ENCODE measurements at places on chromosomes 16 and 17.

- DNase-seq = no peak
Observed at GRCh38 chr17:48213797-48214196, 106.2 kb downstream of the SNX11 start.

GRCh38 chr16:23074423-23074822 is 74.8 kb downstream of the USP31 start:
- no peak for DNase-seq

GRCh38 chr17:75008373-75008772 is 4.1 kb upstream of the MRPL58 start:
- no peak for DNase-seq

DNA sequence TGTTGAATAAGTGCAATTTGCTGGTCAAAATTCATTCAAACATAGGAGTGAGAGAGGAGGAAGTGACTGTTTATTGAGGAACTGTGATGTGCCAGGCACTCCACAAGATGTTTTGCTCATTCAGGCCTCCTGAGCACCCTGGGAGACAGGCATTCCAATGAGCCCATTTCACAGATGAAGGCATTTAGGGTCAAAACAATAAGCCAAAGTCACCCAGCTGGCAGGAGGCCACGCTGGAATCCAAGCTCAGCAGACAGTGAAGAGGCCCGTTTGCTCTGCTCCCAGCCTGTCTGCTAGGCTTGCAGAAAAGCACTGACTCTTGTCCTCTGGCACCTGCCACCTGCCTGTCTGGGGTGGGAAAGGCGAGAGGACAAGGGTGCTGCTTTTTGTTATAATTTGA is 10.1 kb upstream of the SLC25A39 start:
- no peak for DNase-seq

DNA sequence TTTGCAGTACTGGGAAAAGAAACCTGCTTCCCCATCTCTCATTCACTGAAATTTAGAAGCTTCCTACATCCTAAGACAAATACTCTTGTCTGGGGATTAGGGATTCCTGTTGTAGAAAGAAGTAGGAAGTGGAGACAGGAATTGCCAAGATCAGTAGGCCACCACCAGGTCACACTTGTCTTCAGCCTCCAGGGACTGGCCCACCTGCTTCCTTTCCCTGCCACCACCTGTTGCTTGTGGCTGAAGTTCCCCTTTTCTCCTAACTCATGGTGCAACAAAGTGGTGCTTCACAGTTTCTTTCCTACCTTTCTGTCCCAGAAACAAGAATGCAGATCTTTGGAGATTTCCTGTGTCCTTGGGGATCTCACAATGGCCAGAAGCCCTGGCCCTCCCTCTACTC is 82.4 kb downstream of the WNT3 start:
- DNase-seq = no peak

DNA sequence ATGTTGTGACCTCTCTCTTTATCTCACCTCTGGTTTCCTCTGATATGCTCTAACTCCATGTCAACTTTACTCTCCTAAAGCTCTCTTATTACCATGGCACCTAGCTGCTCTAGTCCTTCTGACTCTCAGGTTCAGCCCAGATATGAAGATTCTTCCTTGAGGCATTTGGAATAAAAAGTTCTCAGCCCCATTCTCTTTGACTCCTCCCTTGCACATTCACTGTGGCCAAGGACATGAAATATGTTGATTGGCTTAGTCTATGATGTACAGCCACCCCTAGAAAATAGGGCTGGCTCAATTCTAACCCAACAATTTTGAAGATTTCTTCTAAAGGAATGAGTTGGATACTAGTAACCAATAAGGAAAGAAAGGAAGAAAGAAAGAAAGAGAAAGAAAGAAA is 20.8 kb upstream of the GAS7 start:
- DNase-seq = no peak

GRCh38 chr16:3490911-3491629 is 4.2 kb downstream of the C16orf90 start:
- DNase-seq = no peak

GRCh38 chr17:69042308-69042707 is 18.4 kb downstream of the ABCA9 start:
- DNase-seq = no peak

DNA sequence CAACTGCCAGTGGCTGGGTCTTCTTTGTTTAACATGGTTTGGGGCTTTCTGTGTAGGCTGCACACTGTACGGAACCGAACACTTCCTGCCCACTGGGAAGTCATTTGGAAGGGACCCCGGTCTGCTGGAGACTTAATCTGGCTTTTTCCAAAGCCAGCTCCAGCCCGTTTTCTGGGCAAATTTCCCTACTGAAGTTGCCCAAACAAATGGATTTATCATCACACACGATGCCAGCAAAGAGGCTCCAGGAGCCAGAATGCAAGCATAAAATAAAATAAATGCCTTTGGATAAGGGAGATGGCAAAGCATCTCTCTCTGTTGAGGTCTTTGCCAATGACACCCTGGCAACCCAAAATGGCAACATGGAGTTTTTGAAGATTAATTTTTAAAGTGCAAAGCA is 259.9 kb upstream of the IRX3 start:
- DNase-seq = no peak

DNA sequence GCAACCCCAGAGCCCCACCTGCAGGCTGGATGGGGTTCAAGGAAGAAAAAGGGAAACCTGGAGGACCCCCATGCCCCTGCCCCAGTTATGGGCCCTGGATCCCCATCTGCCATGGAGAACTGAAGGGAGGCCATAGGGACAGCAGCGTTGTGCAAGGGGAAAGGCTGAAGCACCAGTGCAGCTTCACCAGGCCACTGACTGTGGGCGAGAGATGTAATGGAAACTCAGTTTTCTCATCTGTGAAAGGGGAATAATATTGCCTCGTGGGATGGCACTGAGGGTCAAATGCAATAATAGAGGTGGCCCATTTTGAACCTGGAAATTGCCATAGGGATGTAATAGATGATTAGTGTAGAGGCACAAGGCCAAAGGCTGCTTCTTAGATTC is 9.9 kb upstream of the TSPOAP1 start:
- DNase-seq = no peak

DNA sequence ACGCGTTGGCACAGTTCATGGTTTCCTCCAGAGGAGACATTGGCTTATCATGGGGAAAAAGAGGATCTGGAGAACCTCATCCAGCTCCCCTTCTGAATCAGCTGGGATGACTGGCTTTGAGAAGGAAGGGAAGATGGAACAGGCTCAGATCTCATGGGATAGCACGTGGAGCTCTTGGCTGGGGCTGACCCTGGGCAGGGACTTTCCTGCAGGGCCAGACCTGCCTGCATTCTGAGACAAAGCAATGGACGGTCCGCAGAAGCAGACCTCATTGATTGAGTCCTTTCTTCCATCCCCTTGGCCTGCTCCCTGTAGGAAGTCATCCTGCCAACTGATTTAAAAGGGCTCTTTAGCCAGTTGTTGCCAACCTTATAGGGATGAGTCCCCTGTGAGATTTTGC is 26.2 kb downstream of the PLCD3 start:
- no peak for DNase-seq

DNA sequence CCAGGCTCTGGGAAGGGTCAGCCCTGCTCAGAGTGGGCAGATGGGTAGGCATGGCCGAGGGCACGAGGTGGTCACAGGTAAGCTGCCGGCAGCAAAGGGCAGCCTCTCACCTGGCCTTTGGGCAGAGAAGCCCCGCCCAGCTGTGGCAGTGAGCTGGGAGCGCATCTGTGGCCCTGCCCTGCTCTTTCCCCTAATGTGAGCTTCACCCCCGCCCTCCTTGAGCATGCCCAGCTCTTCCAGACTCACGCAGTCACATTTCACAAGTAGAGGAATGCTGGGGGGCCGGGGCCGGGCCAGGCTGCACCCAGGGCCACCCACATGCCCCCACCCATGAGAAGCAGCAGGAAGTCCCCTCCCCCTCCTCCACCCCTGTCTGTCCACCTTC is 40.7 kb upstream of the SLC38A10 start:
- no peak for DNase-seq

GRCh38 chr17:48478224-48479013 is 48.4 kb upstream of the SKAP1 start:
- peak; percentile 41 for DNase-seq

GRCh38 chr17:46879101-46879500 is 27.7 kb downstream of the WNT9B start:
- DNase-seq = no peak

- DNase-seq = no peak
Observed at GRCh38 chr16:31920373-31920772, 46.8 kb downstream of the ZNF267 start.

DNA sequence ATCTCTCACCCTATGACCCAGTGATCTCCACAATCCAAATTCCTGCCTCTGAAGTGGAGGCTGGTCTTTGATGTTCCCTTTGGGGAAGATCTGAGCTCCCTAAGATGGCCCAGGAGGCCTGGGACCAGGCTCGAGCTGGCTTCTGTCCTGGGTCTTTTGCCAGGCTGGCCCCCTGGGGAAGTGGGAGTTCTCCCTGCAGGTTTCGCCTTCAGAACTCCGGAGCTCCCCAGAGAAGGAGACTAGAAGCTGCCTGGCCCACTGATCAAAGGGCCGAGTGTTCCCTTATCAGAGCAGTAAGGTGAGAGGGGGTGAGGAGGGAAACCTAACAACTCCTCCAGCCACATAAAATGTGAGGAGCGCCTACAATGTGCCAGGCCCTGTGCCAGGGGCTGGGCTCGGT is 147.1 kb downstream of the IRF8 start:
- DNase-seq = no peak

GRCh38 chr16:75570396-75571065 is 4.4 kb downstream of the GABARAPL2 start:
- no peak for DNase-seq

GRCh38 chr16:82070656-82071369 is 35.8 kb downstream of the HSD17B2 start:
- no peak for DNase-seq

- peak; percentile 33 for DNase-seq
Observed at GRCh38 chr17:37506678-37507077, 17.0 kb downstream of the DUSP14 start.

DNA sequence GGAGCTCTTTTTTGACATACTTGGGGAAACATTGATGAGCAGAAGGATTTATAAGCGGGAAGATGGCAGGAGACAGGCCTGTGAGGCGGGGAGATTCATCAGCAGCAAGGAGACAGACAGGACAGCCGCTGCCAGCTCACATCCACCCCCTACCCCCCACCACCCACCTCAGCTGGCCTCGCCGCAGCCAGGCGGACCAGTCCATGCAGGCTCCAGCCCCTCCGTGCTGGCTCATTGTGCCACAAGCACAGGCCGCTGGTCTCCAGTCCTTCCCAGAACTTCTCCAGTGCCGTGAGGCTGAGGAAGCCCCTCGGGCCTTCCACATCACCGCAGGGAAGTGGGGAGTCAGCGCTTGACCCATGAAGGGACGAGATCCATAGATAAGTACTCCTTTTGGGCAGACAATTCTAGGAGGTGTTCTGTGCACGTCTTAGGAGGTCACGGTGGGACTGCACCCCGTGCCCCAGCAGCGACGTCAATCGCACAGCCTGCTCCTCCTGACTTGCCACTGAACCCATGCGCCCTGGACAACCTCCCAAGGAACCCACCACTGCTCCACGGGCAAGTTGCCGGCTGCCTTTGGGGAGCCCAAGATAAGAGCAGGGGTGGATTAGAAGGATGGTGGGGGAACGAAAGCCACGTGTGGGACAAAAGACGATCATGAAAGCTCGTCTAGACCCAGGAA is 323.6 kb downstream of the C16orf95 start:
- DNase-seq = no peak

DNA sequence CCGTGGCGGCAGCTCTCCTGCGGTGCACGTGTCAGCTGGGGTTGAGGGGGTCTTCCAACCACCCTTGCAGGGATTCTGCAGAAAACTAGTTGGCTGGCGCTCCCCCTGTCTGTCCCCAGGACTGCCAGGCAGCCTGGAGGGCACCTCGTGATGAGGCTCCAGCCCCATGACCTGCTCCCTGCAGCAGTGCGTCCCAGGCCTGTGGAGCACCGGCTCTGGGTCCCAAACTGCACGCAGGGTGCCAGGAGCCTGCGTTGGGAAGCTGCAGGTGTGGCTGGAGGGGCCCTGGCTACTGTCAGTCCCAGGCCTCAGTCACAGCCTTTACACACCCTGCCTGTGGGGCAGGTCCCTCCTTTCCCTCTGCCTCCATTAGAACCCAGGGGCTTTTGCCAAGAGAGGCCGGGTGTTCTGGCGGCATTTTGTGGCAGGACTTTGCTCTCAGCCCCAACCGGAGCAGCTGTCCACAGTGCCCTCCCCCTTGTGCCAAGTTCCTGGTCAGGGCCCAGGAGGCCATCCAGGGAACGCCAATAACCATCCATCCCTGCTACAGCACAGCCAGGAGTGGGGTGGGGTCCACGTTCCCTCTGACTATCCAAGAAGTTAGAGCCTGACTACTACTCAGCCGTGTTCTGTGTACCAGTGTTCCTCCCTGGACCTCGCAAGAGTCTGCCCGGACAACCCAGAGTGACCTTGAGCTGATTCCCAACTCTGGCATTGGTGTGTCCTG is 9.2 kb downstream of the CHMP6 start:
- DNase-seq = peak; percentile 14

DNA sequence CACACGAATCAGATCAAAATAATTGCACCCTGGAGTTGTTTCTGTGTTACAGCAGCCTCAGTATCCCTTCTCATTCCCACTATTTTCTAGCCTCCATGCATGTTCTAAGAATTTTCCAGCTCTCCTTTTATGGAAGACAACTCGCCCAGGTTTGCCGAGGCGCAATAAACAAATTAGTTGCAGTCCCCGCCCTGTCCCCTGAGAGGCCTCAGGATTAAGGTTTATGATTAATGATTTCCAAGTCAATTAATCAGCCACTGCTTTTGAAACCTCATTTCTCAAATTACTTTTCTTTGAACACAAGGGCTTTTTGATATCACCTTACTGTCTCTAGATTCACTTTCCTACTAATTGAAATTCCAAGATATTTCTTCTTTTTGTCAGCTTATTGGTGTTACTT is 138.3 kb upstream of the HSBP1 start:
- DNase-seq = no peak

DNA sequence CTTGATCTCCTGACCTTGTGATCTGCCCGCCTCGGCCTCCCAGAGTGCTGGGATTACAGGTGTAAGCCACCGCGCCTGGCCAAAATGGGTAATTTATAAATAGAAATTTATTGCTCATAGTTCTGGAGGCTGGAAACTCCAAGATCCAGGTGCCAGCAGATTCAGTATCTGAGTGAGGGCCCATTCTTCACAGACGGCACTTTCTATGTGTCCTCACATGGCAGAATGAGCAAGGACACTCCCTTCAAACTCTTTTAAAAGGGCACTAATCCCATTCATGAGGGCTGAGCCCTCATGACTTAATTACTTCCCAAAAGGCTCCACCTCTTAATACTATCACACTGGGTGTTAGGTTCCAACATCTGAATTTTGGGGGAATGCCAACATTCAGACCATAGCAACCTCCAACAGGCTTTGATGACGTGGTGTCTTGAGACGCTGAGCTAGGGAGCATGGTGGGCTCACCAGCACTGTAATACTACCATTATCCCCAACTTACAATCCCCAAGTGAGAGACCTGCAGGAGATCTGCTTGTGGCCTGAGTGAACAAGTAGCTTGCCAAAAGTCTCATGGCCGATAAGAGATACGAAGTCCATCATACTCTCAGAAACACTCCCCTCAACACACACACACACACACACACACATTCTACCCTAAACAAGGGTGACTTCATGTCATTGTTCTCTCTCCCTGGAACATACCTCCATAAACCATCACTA is 8.5 kb downstream of the CMTM4 start:
- no peak for DNase-seq
